ENCODE measurements at places on chromosomes 3 and 15.

DNA sequence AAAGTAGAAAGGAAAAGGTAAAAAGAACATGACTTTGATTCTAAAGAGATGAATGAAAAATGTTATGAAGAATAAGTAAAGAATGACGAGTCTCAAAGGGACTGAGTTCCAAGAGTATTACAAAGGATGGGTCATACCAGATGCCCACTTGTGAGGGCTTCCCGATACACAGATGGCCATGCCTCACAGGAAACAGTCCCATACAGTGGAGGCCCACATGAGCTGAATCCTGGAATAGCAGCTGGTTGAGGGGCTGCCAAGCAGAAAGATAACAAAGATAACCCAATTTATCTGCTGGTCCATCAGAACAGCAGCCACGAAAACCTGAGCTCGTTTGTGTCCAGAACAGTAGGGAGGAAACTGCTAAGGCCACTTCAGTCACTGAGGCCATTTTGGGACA, 3.7 kb downstream of the SSR3 start:
- DNase-seq: no peak

DNA sequence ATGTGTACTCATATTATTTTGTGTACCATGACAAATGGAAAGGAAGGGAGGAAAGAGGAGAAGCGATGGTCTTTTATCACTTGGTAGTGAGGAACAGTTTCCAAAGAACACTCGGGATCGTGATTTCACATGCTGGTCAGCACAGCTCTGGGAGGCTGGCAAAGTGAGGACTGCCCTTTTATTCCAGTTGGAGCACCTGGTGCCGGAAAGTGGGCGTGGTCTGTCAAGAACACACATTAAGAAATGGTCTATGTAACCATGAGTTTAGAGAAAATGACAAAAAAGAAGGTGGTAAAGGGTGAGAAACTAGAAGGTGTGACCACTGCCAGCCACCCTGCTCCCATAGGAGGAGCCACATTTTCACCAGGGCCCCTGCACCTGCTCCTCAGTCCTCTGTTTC, 7.0 kb upstream of the TSEN2 start:
- DNase-seq: no peak

DNA sequence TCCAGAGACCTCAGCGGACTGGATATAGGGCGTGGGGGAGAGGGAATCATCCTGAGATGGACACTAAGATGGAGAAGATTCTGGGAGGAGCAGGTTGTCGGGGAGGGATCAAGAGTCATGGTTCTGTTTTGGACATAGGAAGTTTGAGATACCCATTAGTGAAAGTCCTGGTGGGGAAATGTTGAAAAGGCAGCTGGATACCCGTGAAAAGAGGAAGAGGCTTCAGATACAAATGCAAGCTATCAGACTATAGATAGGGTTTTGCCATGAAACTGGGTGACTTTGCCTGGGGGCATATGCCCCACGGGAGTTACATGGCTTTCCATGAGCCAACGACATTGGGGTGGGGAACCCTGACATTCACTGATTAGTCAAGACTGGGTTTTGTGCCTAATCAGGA, 1.1 kb upstream of the GPR62 start:
- no peak for DNase-seq

DNA sequence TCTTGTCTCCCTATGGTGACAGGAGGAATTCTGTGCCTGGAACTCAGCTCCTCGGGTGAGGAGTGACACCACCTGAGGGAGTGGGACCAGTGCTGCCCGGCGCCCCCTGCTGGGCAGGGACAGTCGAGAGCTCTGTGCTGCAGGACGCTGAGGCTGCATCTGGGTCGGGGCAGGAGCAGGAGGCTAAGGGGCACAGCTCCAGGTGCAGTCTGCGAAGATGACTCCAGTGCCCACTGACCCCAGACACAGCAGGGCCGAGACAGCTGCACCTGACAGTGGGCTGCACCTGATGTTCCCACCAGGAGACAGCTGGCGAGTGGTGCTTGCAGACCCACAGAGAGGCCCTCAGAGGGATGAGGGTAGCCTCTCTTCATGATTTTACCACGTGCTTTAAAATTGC, 152.9 kb downstream of the ATP10A start:
- peak; percentile 26 for DNase-seq

GRCh38 chr3:131553495-131554247, 50.9 kb upstream of the MRPL3 start:
- DNase-seq: no peak

GRCh38 chr3:137764563-137765309, 621 bp downstream of the SOX14 start:
- DNase-seq: no peak

DNA sequence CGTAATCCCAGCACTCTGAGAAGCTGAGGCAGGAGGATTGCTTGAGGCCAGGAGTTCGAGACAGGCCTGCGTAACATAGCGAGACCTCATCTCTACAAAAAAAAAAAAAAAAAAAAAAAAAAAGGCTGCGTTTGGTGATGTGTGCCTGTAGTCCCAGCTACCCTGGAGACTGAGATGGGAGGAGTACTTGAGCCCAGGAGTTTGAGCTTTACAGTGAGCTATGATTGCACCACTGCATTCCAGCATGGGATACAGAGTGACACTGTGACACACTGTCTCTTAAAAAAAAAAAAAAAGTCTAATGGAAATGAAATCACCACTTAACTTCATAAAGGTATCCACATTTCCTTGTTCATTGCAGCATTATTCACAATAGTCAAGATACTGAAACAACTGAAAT, 65.5 kb downstream of the THBS1 start:
- DNase-seq: no peak

DNA sequence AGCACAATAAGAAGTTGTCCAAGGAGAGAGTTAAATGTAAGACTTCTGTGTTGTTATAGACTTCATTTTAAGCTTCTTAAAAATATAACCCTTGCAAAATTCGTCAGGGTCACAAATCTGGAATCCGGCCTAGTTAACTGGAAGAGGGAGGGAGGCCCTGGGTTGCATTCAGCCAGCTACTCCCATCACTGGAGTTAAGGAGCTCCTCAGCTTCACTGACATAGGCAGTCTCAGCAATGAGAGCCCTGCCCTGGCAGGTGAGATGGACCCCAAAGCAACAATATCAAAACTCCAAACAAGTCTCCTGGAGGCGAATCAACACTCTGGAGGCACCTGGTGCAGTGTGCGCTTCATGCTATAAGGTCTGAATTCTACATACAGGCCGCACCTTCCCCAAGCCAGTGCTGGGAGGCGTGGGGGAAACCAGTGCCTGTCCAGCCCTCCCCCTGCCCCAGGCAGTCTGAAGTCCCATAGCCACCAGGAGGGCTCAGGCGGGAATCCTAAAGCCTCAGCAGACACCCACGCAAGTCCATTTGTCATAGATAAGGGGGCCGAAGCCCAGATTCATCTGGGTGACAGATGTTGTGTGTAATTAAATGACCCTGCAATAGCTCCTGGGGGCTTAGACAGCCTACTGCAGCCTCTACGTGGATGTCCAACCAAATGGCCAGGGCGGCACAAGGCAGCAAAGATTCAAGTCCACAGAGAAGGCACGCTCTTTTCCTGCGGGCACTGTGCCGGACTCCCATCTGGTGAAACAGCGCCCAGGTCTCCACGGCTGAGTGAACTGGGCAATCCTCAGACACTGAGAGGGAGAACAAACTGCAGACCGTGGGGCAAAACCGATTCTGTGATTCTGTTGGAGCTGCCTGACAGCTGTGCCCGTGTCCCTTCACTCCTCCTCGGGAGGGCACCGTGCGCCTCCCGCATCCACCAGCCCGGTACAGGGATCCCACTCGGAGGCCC, 64.9 kb downstream of the ATP10A start:
- no peak for DNase-seq

DNA sequence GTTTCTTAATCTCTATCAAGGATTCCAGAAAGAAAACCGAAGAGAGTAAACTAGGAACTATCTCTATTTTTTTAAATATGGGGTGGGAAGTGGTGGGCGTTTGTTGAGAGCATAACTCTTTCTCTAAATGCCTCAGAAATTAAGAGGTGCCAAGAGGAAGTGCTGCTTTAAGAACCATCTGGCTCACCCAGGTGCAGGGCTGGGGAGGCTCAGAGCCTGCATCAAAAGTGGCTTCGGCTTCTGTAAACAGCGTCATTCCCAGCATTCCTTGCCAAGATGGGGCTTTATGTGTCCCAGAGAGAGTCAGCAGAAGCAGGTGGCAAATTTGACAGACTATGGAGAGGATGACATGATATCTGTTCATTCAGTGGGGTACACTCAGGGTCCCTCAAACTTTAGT, 123.3 kb upstream of the BFSP2 start:
- no peak for DNase-seq

DNA sequence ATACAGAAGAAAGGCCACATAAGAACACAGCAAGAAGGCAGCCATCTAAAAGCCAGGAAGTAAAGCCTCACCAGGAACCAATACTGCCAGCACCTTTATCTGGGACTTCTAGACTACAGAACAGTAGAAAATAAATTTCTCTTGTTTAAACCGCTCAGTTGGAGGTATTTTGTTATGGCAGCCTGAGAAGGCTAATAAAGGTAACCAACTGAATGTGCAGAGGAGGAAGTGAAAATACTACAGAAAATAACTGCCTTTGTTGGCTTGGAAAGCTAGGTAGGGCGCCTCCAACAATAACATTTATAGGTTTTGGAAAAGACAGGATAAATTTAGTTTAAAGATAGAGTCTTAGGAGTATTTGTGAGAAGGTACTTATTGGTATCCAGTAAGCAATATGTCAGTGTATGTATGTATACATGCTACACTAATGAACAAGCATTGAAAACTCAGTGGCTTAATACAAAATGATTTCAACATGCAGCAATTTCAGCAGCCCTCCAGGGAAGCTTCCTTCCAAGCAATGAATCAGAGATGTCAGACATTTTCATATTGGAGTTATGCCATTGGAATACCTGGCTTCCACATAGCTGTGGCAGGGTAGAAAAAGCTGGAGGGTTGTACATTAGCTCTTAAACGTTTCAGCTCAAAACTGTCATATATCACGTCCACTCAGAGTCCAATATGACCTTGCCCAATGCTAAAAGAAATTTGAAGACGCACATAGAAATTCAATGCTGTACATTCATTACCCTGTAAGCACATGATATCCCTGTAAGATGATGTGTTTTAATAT, 48.9 kb downstream of the ZBBX start:
- no peak for DNase-seq

DNA sequence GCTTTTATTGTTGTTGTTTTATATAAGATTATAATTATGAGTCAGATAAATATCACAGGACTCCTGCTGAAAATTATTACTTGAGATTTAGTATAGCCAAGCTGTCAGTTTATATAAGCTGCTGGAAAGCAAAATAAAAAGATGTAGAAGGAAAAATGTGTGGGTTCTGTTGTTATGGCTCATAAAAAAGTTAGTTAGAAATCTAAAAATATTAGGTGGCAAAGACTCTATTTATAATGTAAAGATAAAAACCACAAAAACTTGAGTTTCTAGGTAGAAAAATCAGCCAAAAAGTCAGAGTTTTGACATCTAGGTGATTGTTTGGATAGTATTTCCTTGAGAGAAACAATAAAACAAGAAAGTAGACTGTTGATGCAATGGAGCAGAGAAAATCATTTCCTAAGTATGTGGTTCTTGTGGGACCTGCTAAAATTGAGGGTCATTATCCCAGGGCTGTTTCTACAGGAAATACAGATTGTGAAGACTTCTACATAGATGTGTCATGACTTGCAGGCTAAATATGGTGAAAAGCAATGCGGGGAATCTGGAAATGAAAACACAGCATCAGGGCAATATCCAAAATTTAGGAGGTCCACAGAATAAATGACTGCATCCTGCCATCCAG, 1109.6 kb upstream of the CADM2 start:
- no peak for DNase-seq

DNA sequence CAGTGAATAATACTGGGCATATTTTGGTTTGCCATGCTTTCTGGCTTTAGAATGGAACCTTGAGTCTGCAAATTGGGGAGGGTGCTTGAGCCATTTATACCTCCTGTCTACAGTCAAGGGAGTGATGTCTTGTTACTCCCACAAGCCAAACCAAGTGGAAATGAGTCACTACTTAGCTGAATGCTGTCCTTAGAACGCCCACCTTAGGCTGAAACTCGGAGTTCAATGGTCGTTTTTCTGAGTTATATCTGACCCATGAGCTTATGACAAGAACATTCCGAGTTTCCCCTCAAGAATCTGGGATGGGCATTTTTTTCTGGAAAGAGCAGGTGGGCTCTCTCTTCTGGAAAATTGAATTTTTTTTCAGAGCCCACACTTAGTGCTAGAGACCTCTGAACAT, 17.4 kb upstream of the CLDN18 start:
- no peak for DNase-seq

DNA sequence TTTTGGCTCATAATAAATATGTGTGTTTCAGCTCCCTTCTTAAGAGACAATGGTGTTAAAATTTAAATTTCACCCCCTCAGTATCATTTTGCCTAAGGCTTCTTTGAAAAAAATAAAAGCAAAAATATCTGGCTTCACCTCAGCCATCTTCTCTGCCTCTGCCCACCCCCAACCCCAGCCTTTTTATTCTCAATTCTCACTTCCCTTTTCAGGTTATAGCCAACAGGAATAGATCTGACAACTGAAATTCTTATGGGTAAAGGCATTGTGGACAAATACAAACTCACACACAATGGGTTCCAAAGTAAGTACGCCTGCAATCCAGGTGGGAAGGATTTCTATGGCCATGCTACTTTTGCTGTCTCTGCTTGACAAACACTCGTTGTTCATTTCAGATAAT, 399.0 kb upstream of the ARRDC4 start:
- no peak for DNase-seq

- no peak for DNase-seq
Observed at GRCh38 chr3:101646726-101647125, 30.2 kb downstream of the ZBTB11 start.

GRCh38 chr3:133525435-133525834, 48.1 kb upstream of the CDV3 start:
- DNase-seq: no peak

GRCh38 chr3:98766924-98767323, 3.8 kb downstream of the ST3GAL6 start:
- no peak for DNase-seq

DNA sequence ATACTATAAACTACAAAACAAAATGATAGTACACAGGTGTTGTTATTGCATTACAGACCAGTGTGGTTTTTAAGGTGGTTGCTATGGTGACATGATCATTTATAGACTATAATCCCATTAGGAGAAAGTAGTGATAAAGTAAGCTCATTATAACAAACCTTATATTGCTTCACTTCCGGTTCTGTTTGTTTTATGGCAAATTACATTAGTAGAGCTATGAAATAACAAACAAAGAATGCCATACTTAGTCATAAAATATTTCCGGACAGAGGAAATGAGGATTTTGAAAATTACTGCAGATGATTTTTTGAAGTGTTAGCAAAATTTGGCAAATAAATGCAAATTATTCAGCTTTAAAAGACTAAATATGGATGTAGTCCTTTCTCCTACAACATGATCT, 640.4 kb upstream of the ARPP21 start:
- no peak for DNase-seq

- DNase-seq: no peak
Observed at GRCh38 chr15:92930054-92930621, 30.0 kb downstream of the CHD2 start.

- no peak for DNase-seq
Observed at GRCh38 chr3:130459944-130460343, 57.0 kb upstream of the COL6A6 start.

- DNase-seq: no peak
Observed at GRCh38 chr3:177451301-177451750, 254.0 kb upstream of the TBL1XR1 start.

- DNase-seq: no peak
Observed at GRCh38 chr3:185940951-185941350, 3.1 kb upstream of the TRA2B start.

GRCh38 chr3:66053550-66054094, 14.9 kb upstream of the MAGI1 start:
- no peak for DNase-seq

GRCh38 chr15:77503240-77503639, 82.6 kb downstream of the HMG20A start:
- DNase-seq: no peak

- no peak for DNase-seq
Observed at GRCh38 chr3:14200841-14201240, 22.2 kb downstream of the LSM3 start.

Measured in activated gamma-delta T cell treated with Interleukin-2 at 50 U/mL for 16 hours (primary cell).